Activated T-helper 1 cell treated with anti-CD3 and anti-CD28 coated beads, Interleukin-2, amount 50 U/mL, for 16 hours (primary cell): ENCODE measurements at places on chromosomes 11 and 22.

DNA sequence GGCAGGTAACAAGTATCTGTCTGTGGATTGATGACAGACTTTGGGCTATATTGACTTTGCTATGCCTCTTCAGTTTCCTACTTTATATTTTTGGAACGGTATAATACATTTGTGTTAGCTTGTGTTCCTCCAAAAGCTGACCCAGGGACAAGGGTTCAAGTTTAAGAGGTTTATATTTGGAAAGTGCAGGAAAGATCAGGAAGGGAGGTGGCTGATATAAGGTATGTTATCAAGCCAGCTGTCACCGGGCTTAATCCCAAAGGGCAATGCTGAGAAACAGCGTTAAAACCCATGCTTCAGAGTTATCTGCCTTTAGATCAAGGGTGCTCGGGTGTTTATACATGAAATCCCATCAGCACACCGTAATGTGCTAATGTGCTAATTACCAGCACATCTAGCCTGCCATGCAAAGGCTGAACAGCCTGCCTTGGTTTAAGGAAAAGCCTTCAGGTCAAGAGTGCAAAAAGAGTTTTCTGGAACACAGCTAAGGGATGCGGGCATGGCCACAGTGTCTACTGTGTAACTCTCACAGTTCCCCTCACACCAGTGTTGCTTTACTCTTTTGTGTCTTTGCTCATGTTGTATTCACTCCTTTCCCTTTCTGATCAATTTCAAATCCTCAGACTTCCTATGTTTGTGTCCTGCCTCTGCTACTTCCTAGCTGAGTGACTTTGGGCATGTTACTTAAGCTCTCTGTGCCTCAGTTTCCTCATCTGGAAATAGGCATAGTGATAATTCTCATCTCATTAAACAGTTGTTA lies 77.5 kb downstream of the BDNF start:
- no peak for DNase-seq

DNA sequence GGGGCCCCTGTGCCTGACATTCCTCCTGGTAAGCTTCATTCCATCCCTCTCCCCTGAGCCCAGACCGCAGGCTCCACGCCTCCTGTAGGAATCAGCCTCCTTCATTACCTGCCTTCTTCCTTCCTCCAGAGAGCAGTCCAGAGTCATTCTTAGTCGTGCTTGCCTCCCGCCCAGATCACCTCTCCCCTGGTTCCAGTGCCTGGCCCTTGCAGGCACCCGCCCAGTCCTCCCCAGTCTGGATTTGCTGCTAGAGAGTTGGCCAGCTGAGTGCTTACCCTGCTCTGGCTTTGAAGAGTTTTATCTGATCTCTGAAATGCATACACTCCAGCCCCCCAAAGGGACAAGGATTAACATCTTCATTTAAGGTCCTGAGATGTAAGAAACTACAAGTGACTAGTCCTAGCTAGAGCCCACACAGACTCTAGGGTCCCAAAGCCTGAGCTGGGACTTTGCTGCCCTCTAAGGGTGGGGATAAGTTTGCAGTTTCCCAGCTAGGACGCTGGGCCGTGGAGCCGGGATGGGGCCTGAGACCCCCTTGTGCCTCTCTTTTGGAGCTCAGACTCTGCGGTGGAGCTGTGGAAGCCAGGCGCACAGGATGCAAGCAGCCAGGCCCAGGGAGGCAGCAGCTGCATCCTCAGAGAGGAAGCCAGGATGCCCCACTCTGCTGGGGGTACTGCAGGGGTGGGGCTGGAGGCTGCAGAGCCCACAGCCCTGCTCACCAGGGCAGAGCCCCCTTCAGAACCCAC lies 1.6 kb downstream of the NR1H3 start:
- DNase-seq = no peak

DNA sequence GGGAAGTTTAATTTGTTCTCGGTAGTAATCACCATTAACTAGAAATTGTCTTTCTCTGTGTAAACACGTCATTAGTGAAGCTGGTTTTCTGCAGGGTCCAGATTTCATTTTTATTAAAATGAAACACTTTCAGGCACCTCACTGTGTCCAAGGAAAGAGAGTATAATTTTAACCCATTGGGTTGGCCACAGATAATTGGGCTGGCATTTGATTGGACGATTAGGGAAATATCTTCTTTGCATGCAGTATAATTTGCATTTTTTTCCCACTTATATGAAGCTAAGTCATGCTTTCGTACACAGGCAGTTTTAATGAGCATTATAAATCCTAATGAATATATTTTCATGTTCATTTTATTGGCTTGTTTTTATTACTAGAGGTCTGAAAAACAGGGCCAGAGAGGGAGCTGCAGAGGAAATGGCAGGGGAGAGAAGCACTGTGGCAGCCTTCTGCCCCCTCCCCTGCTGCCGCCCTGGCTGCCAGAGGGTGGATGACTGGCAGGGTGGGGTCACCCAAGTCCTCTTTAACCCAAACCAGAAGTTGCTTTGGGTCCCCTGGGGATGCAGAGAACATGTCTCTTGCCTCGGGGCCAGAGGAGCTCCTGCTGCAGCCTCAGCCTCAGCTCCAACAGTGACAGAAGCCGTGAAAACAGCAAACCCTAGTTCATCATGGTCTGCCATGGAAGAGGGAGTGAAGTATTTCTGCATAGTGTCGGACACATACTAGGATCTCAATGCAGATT lies 93.9 kb downstream of the PKNOX2 start:
- DNase-seq = no peak

DNA sequence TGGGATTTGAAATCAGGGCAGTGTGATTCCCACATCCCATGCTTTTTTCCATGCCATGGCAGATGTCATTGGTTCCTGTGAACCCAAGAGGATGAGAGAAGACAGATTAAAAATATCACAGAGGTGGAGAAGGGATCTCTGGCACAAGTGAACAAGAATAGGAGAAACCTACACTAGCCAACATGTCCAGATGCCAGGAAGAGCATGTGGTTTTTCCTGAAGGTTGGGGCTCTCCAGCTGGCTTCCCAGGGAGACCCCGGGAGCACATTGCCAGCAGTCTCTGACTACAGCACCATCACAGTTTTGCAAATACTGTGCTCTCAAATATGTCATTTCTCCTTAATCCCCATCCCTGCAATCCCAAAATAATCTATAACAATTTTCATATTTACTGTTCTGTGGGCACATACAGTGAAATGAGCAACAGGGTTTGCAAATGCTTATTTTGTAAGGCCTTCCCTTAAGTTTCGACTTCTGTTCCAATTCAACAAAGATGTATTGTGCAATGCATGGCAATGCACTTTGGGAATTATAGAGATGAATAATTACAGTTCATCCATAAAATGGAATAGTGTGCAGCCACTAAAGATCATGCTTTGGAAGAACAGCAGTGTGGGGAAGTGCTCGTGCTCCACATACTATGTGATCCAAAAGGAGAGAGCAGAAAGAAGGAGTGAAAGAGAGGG lies 4.8 kb downstream of the ANKK1 start:
- DNase-seq = no peak

- DNase-seq = no peak
These were observed 22.5 kb upstream of the MPPED1 start for GRCh38 chr22:43389227-43389836.

DNA sequence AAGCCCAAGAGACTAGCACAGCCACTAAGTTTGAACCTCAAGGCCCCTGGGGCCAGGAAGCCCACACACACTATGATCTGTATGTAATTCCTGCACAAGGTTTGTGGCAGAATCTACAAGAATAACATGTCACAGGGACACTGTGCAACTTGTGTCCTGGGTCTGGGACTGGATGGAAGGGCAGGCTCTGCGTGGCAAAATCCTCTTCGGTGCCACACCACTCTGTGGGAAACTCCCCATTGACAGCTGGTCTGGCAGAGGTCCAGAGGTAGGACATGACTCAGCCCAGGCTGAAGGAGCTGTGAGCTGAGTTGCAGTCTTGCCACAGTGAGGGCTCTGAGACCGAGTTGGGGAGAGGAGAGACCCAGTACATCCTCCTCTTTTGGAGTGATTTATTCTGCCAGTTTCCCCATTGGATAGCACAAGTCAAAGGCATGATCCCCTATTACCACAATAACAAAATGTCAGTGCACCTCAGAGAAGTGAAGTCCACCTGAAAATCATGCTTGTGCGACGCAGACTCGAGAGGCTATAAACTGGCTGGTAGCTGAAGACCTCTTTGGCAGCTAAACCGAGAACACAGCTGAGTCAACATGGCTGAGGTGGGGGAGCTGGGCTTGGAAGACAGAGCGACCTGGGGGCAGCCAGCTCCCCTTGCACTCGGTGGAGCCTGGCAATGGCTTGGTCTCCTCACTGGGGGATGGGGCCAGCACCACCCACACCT lies 23.3 kb upstream of the SERPIND1 start:
- no peak for DNase-seq

DNA sequence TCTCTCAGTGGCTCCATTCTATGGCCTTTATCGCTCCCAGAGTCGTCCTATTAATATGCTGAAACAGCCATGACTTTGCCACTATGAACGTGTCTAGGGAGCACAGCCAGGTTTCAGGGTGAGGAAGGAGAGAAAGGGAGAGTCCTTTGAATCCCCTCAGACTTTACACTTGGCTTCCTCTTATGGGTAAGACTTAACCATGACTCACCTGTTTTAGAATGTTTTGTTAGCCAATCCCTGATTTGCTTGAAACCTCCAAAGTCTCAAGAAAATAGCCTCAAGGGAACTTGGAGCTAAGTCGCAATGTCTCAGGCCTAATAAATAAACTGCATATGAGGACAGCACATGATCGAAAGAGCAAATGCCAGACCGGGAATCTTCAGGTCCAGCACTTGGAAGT lies 131.2 kb upstream of the RCN1 start:
- DNase-seq = no peak

DNA sequence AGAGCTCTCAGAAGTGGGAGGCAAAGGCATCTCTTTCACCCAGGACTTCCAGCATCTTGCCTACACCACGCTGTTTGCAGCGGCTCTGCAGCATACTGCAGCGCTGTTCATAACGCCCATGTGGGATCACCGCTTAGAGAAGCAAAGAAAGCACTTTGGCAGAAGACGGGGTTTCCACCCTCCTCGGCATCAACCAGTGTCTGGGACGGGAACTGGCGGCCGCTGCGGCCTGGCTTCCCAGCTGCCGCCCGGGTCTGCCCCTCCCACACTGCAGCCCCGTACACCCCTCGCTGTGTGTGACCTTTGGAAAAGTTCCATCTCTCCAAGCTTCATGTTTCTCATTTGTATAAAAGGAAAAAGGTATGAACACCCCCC lies 545 bp upstream of the TIRAP start:
- peak; percentile 15 for DNase-seq

- DNase-seq = no peak
These were observed 5.4 kb upstream of the FTH1 start for GRCh38 chr11:61972672-61973475.

GRCh38 chr11:114059278-114059983 lies at the start of gene ZBTB16:
TSS of gene ZBTB16 (plus strand) at chr11:114059711. CDS start at chr11:114063301, 3,590 bp downstream.
- DNase-seq = peak; percentile 21

DNA sequence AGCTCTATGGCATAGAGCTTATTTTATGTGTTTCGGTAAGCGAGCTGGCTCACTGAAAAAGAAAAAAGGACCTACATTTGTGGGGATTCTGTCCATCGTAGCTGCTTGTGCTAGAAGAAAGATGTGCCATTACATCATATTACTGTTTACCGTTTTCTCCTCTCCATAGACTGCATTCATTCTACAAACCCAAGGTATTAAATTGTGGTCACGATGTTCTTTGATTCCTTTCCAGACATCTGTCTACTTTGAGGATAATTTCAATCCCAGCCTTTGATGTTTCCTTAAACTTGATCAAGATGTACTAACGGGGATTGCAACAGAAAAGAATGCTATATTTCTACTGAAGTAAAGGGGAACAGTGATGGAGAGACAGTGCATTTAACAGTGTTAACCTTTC lies 5.5 kb upstream of the OR52N1 start:
- no peak for DNase-seq

GRCh38 chr11:76723548-76723947 lies 53.0 kb upstream of the LRRC32 start:
- DNase-seq = no peak

GRCh38 chr11:128610721-128611617 lies 23.6 kb upstream of the ETS1 start:
- no peak for DNase-seq

DNA sequence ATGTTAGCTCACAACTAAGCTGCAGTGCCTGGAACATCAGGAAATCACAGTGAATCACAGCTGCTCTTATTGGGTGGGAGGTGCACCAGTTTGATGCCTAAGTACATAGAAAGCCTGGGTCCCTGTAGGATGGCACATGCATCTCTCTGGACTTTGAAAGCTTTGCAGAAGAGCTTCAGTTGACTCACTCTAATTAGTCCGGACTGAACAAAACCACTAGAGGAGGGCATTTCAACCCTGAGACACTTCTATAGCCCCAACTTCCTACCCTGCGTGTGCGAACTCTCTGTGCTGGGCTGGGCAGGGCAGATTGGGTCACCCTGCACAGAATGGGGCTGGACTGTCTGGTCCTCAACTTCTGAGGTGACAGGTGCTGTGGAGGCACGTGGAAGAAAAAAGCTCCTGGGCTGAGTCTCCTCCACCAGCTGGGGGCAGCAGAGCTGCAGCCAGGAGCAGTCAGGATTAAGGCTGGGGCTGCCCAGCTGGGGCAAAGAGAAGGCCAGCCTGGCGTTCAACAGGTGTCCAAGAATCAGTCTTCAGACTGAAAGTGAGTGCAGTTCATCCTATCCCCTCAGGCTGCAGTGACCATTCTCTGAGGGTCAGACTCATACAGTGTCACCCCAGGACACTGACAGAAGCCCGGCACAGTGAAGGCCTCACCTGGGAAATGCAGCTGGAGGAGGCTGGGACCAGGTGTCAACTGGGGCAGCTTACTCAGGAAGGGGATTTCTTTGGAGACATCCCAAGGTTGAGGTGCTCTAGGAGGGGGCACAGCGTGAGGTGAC lies 22.1 kb downstream of the GGTLC2 start:
- no peak for DNase-seq

DNA sequence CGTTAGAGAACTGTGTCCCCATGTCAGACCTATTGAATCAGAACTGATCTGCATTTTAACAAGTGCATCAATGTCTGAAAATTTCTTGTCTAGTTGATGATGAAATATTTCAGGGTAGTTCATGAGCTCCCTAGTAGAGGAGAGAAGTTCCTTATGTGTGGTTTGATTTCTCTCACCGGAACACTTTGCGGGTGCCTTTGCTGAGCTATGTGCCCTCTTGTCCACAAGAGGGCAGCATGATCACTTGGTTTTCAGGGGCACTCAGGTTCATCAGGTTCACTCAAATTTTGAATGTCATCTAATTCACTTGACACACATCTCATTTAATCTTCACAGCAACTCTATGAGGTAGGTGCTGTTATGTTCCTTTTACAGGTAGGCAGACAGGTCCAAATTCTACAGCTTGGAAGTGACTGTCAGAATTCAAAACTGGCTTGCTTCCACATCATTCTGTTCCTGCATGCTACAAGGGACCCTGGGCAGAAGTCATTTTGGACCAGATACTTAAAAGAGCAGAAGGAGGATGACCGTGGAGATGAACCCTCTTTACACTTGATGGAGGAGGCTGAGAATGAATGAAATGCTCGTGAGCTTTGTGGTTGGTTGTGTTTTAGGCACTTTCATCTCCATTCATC lies 55.6 kb downstream of the P4HA3 start:
- DNase-seq = peak; percentile 15
